Chondrocyte (in vitro differentiated cells): ENCODE measurements at places on chromosomes 3 and 15. TPM values are rescaled to one million over a fixed set of nuclear protein-coding genes. Genes with fewer than 3 reads are reported as not detected.

The CYP1A2 gene
- not detected in 3 replicates for total RNA-seq

DNA sequence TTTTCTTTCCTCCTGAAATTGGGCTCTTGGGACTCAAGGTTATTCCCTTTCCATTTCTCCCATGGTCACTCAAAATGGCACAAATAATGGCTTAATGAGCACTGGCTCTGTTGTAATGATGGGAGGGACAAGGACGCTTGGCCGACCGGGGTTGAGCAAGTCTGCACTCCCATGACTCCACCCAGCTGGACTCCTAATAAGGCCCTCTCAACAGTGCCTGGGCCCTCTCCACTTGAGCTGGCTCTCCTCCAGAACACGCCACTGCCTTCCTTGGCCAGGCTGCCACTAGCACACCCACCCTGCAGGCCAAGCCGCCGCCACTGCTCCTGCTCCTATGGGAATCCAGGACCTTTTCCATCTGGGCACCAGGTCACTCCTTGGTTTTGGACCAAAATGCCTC, 42.3 kb downstream of the ADCY5 start:
- DNase-seq = peak; percentile 86

- DNase-seq = no peak
Measured at GRCh38 chr15:65530318-65531111, at the start of gene HACD3. Gene HACD3, plus strand, starts transcription at chr15:65530463. Its CDS starts 169 bp downstream, at chr15:65530632.

GRCh38 chr3:30476368-30477084, 129.9 kb upstream of the TGFBR2 start:
- DNase-seq = no peak

The TTLL13 gene
- total RNA-seq = 0.69 TPM in 1 of 3 replicates, not detected in the others

GRCh38 chr3:35295906-35296305, 343.4 kb upstream of the ARPP21 start:
- DNase-seq = no peak

GRCh38 chr3:111648991-111649579, 53.9 kb upstream of the ZBED2 start:
- DNase-seq = no peak

The SLC27A2 gene
- not detected in 3 replicates for total RNA-seq

The EPHB3 gene
- total RNA-seq = 7.2 to 11.6 TPM (median 7.5 TPM) in 3 replicates

The AP4E1 gene
- 12.0 to 13.2 TPM (median 13.1 TPM) in 3 replicates for total RNA-seq

DNA sequence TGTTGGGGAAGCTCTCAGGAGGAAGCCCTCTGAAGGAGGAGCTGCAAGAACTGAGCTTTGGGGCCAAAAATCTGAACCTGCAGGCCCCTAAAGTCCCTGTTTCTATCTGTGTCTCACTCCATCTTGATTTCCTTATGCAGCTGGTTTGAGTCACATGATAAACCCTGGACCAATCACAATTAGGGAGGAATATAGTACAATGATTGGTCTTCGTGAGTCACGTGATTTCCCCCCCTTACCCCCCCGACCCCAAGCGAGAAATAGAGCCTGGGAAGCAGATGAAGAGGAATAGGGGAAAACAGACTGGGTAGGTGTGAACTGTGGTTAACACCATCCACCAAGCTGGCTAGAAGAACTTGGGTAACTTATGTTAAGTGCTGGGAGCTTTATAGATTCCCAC, 12.9 kb downstream of the CRABP1 start:
- no peak for DNase-seq

The AADACL2 gene
- not detected in 3 replicates for total RNA-seq

The EFCC1 gene
- total RNA-seq = 0.13 TPM in 1 of 3 replicates, not detected in the others

- no peak for DNase-seq
Measured at GRCh38 chr15:34815836-34816235, 20.5 kb upstream of the ACTC1 start.

- DNase-seq = no peak
Measured at GRCh38 chr3:110174908-110175307, 837.6 kb upstream of the DPPA4 start.

The RYR3 gene
- total RNA-seq = 0.07 to 0.21 TPM (median 0.12 TPM) in 3 replicates

- no peak for DNase-seq
Measured at GRCh38 chr15:39896101-39896500, 24.0 kb downstream of the GPR176 start.

- DNase-seq = peak; percentile 72
Measured at GRCh38 chr3:126467611-126467955, 8.1 kb downstream of the ZXDC start.

GRCh38 chr3:10357592-10358308, 36.8 kb upstream of the SEC13 start:
- DNase-seq = peak; percentile 94

DNA sequence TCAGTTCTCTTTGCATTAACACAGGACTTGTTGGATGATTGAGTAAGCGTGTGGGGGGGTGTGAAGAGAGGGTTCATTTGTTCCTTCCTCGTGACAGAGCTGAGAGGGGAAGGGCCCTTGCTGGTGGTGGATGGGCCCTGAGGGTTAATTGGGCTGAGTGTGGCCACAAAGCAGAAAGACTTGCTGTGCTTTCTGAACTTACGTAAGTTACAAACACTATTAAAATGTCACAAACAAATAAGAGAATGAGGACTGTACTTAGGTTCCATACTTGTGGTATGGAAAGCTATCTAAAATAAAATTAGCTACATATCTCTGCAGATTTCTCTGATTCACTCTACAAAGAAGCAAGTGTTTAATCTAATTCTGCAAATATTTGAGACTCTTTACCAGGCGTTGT, 231.3 kb downstream of the LPP start:
- DNase-seq = no peak

DNA sequence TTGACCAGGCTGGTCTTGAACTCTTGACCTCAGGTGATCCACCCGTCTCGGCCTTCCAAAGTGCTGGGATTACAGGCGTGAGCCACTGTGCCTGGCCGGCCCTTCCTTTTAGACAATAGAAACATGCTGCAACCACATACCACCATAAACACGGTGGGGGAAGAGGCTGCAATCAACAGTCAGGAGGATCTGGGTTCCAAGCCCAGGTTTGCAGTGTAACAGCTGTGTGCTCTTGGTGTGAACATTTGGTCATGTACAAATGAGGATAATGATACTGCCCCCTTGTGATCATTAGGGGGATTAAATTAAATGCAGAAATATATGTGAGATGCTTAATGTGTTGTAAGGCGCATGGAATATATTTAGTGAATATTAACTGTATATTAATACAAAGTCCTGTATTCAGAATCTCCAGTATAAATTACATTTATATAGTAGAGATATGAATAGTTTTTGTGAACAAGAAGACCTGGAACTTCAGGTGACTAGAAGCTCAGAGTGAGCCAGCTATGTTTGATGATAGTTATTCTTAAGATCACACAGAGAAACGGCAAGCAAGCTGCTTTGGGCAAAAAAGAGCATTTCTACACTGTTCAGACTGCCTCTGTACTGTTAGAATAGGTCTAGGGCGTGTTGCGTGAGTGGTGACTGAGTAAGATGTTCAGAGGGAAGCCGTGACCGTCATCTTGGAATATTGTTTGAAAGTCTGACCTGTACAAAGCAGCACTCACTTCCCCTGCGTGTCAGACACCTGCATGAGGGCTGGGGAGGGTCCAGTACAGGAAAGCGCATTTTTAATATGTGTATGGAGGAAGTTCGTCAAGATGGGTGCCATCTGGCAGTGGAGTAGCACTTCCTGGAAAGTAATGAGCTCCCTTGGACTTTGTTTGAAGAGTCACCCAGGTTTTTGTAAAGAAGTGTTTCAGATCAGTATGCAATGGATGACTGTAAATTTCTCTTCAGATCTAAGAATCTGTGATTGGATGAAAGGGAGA, 125.8 kb downstream of the PGPEP1L start:
- no peak for DNase-seq

GRCh38 chr3:119562307-119562961, 3.0 kb upstream of the CD80 start:
- DNase-seq = no peak

The TTC23 gene
- 21.3 to 27.7 TPM (median 25.0 TPM) in 3 replicates for total RNA-seq
